Foreskin keratinocyte (primary cell): ENCODE measurements at places on chromosomes 7 and 10.

DNA sequence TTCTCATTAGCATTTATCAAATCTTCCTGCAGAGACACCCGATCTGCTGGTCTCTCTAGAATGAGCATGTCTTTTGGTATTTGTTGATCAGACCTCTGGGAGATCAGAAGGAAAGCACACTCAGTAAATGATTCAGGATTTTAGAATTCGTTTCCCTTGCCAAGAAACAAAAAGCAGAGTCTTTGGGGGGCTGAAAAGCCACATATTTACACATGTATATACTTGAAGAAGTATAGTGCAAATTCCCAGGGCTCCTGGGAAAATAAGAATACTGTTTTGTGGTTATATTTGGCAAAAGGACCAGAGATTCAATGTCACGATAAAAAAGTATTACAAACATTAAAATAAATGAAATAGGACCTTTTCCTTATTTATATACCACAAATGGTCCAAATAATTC, 100.2 kb downstream of the AGMO start:
- peak; percentile 83 for DNase-seq

- no peak for DNase-seq
These were observed 34.3 kb downstream of the HTRA1 start for GRCh38 chr10:122495406-122496340.

DNA sequence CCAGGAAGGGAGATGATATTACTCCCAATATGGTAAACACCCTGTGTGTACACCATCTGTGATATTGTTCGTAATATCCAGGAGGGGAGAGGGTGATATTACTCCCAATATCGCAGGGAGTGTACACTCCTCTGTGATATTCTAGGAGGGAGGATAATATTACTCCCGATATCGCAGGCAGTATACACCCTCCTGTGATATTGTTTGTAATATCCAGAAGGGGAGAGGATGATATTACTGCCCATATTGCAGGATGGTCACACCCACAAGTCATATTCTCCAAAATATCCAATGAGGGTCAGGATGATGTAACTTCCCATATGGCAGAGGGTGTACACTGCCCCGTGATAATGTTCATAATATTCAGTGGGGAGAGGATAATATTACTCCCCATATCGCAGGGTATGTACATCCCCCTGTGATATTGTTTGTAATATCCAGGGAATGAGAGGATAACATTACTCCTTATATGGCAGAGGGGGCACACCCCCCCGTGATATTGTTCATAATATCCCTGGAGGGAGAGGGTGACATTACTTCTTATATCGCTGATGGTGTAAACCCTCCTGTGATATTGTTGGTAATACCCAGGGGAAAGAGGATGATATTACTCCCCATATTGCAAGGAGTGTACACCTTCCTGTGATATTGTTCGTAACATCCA, 17.1 kb downstream of the AZGP1 start:
- no peak for DNase-seq

- no peak for DNase-seq
These were observed 15.6 kb upstream of the MUC3A start for GRCh38 chr7:100933734-100934133.

GRCh38 chr7:7799138-7799537, 80.7 kb upstream of the RPA3 start:
- no peak for DNase-seq

- DNase-seq: no peak
These were observed 124.5 kb downstream of the TMEM178B start for GRCh38 chr7:141198194-141198958.

- no peak for DNase-seq
These were observed 287.5 kb upstream of the PODXL start for GRCh38 chr7:131843898-131844331.

DNA sequence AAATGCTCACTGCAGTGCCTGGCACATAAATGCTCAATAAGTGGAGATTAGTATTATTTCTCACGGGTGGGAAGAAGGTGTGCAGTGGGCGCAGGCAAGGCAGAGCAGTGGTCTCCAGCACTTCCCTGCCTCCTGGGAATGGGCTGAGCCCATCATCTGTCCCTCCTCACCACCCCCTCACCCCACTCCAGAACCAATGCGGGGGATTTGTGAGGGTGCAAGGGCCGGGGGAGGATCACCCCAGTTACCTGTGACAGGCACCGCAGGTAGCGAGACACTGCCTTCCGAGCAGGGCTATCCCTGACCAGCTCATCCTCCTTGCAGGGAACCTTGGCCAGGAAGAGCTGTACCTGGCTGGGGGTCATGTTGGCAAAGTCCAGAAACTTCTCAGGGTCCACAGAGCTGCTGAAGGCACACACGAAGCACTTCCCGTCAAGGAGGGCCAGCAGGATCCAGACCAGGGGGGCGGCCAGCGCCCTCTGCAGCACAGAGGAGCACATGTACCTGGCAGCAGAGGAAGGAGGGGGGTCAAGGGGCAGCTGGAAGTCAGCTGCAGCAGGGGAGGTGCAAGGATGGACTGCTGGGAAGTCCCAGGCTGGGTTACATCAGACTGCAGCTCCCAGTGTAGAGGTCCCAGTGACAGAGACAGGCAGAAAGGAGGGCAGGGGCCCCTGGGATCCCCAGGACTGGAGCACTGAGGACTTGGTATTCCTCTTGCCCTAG, 2.8 kb downstream of the CALHM3 start:
- DNase-seq: no peak

GRCh38 chr7:45106-46090, 147.0 kb upstream of the FAM20C start:
- peak; percentile 5 for DNase-seq

DNA sequence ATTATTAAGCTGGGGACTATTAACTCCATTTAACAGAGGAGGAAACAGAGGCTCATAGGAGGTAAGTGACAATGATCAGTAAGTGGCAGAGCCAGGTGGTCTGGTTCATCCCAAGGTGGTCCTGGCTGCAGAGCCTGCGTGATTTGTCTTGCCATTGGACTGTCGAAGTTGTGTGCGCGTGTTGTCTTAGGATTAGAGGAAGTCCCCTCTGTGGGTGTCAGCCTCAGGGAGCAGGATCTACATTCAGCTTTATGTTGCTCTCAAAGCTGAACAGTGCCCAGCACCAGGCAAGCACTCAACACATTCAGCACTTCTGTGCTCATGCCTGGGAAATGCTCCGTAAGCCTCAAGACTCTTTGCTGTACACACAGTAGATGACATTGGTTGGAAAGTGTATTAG, 139.5 kb downstream of the HERPUD2 start:
- DNase-seq: no peak

DNA sequence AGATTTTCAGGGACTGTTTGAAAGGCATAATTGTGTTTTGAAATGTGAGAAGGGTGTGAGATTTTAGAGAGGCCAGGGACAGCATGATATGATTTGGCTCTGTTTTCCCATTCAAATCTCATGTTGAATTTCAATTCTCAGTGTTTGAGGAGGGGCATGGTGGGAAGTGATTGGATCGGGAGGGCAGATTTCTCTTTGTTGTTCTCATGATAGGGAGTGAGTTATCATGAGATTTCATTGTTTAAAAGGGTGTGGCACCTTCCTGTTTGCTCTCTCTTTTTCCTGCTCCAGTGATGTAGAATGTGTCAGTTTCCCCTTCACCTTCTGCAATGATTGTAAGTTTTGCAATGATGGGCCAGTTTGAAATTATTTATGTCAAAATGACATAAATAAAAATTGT, 113.0 kb upstream of the PCDH15 start:
- DNase-seq: no peak

GRCh38 chr7:64653721-64654401, 12.1 kb upstream of the ZNF107 start:
- no peak for DNase-seq

- DNase-seq: no peak
These were observed 10.2 kb downstream of the ATP6V0E2 start for GRCh38 chr7:149884016-149884415.

GRCh38 chr10:46029461-46030030, 877 bp downstream of the NCOA4 start:
- no peak for DNase-seq

DNA sequence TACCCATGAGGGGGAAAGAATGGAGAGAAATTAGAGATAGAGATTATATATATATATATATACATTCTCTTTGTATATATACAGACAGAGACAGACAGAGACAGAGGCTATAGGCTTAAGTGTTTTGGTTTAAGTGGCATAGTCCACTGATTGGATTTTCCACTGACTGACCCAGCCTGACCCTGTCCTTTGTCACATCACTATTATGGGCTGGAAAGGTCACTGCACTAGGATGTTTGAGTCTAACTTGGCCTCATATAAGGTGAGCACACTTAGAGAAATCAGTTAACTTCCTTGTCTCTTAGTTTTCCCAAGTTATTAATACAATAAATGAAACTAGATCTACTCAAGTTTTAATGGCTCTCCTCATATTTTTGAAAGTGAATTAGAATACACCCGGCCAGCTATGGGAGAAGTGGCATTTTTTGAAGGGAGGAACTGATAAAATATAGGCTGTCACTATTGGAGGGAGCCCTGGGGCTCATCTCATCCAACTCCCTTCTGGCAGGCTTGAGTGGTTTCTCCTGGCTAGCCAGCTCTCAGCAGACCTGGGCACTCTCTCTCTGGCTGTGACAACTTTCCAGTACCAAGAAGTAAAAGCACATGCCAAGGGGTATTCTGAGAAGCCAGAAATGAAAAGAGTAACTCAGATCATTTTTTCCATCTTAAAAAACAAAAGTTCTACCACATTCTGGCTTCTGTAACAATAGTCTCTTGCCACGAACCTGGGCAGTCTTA, 455.6 kb upstream of the ANKRD30A start:
- DNase-seq: no peak
